ENCODE measurements at places on chromosomes 2 and 18. TPM values are rescaled to one million over a fixed set of nuclear protein-coding genes. Genes with fewer than 3 reads are reported as not detected.

TMEM198 gene
- total RNA-seq, result 0.87 TPM

FRZB gene
- total RNA-seq, result 0.57 TPM

KIAA1328 gene
- total RNA-seq, result 18.7 TPM

EN1 gene
- not detected for total RNA-seq

EDAR gene
- 5.3 TPM for total RNA-seq

EFEMP1 gene
- 20.8 TPM for total RNA-seq

MC5R gene
- not detected for total RNA-seq

TRPM8 gene
- total RNA-seq, result not detected

ORC4 gene
- total RNA-seq, result 52.0 TPM

MTCL1 gene
- total RNA-seq, result 7.1 TPM

NAT8 gene
- total RNA-seq, result not detected

CCDC178 gene
- 1.1 TPM for total RNA-seq

ACMSD gene
- not detected for total RNA-seq

GAL3ST2 gene
- total RNA-seq, result not detected

RAMP1 gene
- total RNA-seq, result 5.3 TPM

ASB18 gene
- total RNA-seq, result not detected

NEB gene
- total RNA-seq, result 0.23 TPM

ELOA2 gene
- total RNA-seq, result 0.38 TPM

AP1S3 gene
- 27.4 TPM for total RNA-seq

ZNF521 gene
- 4.8 TPM for total RNA-seq

TMEM163 gene
- total RNA-seq, result not detected

UGT1A5 gene
- total RNA-seq, result 0.67 TPM

TBR1 gene
- under 0.01 TPM for total RNA-seq

MARCHF4 gene
- total RNA-seq, result not detected

TEX44 gene
- not detected for total RNA-seq

MC4R gene
- total RNA-seq, result not detected

FOXD4L1 gene
- 0.19 TPM for total RNA-seq

ERBB4 gene
- 0.35 TPM for total RNA-seq

TRIM43 gene
- total RNA-seq, result not detected

PER2 gene
- 14.3 TPM for total RNA-seq

C2orf80 gene
- not detected for total RNA-seq

GDF7 gene
- total RNA-seq, result 1.9 TPM

GNAL gene
- total RNA-seq, result 2.6 TPM

SPR gene
- total RNA-seq, result 30.9 TPM

REG1A gene
- not detected for total RNA-seq

POTEI gene
- not detected for total RNA-seq

SPC25 gene
- 2.2 TPM for total RNA-seq

COL4A3 gene
- 0.26 TPM for total RNA-seq

BCL11A gene
- 46.2 TPM for total RNA-seq
